ENCODE measurements at places on chromosomes 6 and 20. TPM values are rescaled to one million over a fixed set of nuclear protein-coding genes. Genes with fewer than 3 reads are reported as not detected.

The OVOL2 gene
- not detected for total RNA-seq

The FAM209A gene
- not detected for total RNA-seq

The TPD52L2 gene
- total RNA-seq: 113 TPM

The TFAP2C gene
- total RNA-seq: under 0.01 TPM

The PERP gene
- 7.7 TPM for total RNA-seq

The TNFRSF21 gene
- total RNA-seq: 2.5 TPM

The TRIM10 gene
- not detected for total RNA-seq

The XKR7 gene
- total RNA-seq: not detected

The PNPLA1 gene
- not detected for total RNA-seq

The CCN6 gene
- total RNA-seq: not detected

Data from IMR-90 (cell line).